Thymus (tissue), 14 donors: ENCODE measurements at places on chromosomes 12 and 14. TPM values are rescaled to one million over a fixed set of nuclear protein-coding genes. Genes with fewer than 3 reads are reported as not detected.

Gene KRT84
- polyA plus RNA-seq, result 2.5 TPM

Gene GNB3
- 1.3 TPM for polyA plus RNA-seq

Gene LRP1-AS
- not detected for polyA plus RNA-seq

Gene SSTR1
- 0.27 TPM for polyA plus RNA-seq

Gene TGM1
- 41.0 TPM for polyA plus RNA-seq

Gene SMCO3
- polyA plus RNA-seq, result 0.09 TPM

Gene SIX4
- polyA plus RNA-seq, result 2.3 TPM

Gene ADGRD1
- 2.1 TPM for polyA plus RNA-seq

Gene ETFBKMT
- 1.5 TPM for polyA plus RNA-seq

Gene NTS
- polyA plus RNA-seq, result 6.2 TPM

Gene GDF3
- polyA plus RNA-seq, result 0.37 TPM

Gene HOXC11
- polyA plus RNA-seq, result 0.21 TPM

Gene LTA4H
- 61.5 TPM for polyA plus RNA-seq

Gene SPRYD3
- 17.3 TPM for polyA plus RNA-seq

Gene HVCN1
- 35.1 TPM for polyA plus RNA-seq
